Stimulated activated CD8-positive, alpha-beta memory T cell treated with anti-CD3 and anti-CD28 coated beads, Interleukin-12 subunit alpha, Interleukin-12 subunit beta, amount 100 ng/mL, for 1 hour (primary cell): ENCODE measurements at places on chromosomes 5 and 9.

GRCh38 chr5:73155271-73156222, 17.4 kb upstream of the TMEM174 start:
- no peak for DNase-seq

- no peak for DNase-seq
Measured at GRCh38 chr9:91150998-91151717, 210.6 kb downstream of the AUH start.

GRCh38 chr9:136587145-136587943, 41.5 kb upstream of the NOTCH1 start:
- no peak for DNase-seq

GRCh38 chr9:92534674-92535073, 1.1 kb downstream of the ECM2 start:
- DNase-seq = no peak

- DNase-seq = no peak
Measured at GRCh38 chr9:21174671-21175070, 8.2 kb upstream of the IFNA21 start.

DNA sequence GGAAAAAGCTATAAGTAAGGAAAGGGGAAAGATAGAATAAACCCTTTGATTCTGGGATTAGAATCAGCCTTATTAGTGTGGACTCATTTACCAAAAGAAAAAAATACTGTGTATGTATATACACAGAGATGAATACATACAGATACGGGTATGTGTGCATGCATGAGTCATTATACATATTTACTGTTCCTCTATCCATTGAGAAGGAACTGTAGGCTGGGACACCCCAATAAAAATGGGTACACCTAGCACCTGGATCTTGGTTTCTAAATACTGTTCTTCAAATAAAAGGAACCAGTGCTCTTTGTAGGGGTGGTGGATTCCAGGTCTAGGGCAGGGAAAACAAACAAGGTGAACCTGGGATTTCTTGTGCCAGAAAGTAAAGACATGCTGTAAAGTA, 48.3 kb downstream of the WHRN start:
- no peak for DNase-seq

DNA sequence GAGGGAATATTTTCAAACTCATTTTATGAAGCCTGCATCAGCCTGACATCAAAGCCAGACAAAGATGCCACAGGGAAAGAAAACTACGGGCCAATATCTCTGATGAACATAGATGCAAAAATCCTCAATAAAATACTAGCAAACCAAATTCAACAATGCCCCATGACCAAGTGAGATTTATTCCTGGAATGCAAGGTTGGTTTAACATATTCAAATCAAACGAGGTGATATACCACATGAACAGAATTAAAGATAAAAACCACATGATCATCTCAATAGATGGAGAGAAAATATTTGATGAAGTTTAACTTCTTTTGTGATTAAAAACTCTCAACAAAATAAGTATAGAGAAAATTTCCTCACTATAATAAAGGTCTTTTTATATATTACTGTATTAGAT, 792.0 kb upstream of the ZNF608 start:
- no peak for DNase-seq

GRCh38 chr5:15717001-15717400, 217.0 kb downstream of the FBXL7 start:
- no peak for DNase-seq

GRCh38 chr9:121897140-121897539, 196.0 kb downstream of the TTLL11 start:
- DNase-seq = no peak

DNA sequence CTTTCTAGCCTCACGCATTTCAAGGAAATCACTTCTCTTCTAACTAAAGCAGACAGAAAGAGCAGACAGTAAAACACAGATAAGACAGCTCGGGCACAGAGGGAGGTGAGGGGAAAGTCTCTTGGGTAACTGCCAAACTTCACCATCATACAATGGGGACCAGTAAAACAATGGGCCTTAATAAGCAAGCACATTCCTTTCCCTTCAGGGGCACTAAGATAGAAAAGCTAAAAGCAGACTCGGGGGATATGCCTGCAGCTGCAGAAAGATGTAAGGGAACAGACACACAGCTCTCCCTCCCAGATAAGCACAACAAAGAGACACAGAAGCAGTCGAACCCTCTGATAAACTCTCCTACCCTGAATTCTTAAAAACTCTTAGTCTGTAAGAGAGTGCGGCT, 15.6 kb upstream of the CKS2 start:
- DNase-seq = no peak

- DNase-seq = no peak
Measured at GRCh38 chr5:141369994-141370848, at the start of gene PCDHGB3. Gene PCDHGB3, plus strand, starts transcription at chr5:141370242. Its CDS starts 153 bp downstream, at chr5:141370395.

DNA sequence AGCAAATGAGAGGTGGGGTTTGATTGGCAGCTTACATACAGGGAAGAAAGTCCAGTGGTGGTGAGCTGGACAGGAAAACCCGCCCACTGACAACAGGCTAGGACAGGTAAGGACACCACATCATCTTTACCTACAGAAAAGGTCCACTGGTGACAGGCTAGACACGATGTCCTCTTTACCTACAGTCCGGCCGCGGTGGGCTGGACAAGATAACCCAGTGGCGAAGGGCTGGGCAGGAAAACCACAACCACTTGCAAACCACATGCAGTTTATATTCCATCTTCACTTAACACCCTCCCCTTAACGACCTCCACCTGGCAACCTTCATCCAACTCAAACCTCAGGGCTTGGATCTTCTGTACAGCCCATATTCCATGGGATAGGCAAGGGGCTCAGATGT, 5.0 kb upstream of the NIPAL4 start:
- DNase-seq = no peak

- DNase-seq = no peak
Measured at GRCh38 chr5:179251276-179251969, 93.8 kb downstream of the ADAMTS2 start.

DNA sequence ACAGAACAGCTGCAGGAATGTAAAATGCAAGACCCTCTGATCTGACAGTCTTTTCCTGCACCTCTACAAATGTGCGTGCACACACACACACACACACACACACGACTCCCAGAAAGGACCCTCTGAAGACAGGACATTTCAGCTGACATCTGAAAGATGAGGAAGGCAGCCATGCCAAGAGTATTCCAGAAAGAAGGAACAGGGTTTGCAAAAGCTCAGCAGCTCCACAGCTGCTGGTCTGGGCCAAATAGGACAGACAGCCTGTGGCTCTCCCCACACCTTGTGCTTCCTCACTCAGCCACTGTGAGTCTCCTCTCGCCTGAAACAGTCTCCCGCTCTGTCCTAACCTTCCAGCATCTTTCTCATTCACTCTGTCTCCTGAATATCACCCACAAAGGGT, 189.0 kb downstream of the PALM2AKAP2 start:
- no peak for DNase-seq

DNA sequence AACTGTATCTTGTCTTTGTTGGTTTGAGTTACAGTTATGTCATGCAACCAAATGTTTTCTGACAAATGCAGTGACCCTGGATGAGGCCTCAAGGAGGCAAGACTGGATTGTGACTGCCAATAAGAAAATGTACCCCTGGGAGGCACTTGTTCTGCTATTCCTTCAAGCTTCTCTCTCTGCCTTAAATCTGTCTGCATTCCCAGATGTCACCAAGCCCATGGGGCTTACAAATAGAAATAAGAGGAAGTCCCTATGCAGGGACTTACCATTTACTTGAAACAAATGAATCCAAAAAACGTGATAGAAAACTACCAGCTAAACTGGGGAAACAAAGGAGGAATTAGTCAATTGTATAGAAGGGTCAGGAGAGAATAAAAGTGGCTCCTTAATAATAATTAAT, 8.2 kb upstream of the PARP8 start:
- no peak for DNase-seq

DNA sequence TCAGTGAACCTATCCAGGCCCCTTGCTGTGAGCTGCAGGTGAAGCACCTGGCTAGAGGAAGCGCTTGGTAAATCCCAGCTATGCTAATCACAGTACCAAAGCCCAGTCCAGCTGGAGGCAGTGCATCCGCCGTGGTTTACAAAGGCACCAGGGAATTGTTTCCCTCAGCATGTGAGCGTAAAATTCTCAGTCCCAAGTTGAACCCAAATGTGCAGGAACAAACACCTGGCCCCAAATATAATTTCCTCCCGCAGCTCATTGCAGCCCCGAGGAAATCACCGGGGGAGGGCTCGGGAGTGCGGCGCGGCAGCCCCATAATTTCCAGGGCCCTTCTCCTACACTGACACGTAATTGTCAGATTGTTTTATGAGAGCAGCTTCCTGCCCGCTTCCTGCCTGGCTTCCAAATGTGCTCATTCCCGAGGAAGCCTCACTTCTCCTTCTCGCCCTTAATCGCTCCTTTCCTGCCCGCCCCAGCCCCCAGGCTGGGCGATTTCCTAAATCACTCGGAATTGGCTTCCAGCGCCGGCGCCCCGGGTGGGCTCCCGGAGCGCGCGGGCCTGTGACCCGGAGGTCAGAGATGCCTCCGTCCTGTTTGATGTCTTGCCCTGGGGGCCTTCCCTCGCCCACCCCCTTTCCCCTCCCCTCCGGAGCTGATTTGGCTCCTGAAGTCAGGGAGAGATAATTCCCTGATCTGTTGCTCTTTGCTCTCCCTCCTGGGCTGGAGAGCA, 134.4 kb downstream of the FGF1 start:
- no peak for DNase-seq

GRCh38 chr9:109922617-109923470, 142.8 kb downstream of the PALM2AKAP2 start:
- DNase-seq = no peak

DNA sequence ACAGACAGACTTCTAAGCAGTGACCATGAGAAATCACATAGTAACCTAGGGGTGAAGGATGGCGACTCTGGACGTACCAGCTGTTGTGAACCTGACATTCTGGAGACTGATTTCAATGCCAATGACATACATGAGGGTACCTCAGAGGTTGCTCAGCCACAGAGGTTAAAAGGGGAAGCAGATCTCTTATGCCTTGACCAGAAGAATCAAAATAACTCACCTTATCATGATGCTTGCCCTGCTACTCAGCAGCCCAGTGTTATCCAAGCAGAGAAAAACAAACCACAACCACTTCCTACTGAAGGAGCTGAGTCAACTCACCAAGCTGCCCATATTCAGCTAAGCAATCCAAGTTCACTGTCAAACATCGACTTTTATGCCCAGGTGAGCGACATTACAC, 38.0 kb upstream of the CCDC152 start:
- DNase-seq = no peak

GRCh38 chr5:160181965-160182622, 47.2 kb upstream of the FABP6 start:
- DNase-seq = no peak

DNA sequence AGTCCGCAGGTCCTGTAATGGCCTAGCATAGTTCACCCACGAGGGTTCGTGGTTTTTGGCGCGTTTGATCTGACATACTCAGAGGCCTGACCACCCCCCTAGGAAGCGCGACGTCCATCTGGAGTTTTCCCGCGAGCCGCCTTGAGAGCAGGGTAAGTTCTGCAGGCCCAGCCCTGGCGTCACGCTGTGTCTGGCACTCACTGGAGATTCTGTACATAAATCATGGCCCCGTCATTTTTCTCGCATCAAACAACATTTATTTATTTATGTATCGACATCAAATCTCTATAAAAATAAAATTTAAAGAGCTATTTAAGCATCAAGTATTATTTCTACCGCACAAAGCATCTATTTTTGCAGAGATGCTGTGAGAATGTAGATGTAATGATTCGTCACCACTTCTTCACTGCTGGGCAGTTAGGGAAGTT, 437 bp upstream of the TRIM41 start:
- DNase-seq = no peak

- DNase-seq = no peak
Measured at GRCh38 chr5:28574606-28575005, 1536.2 kb upstream of the CDH9 start.

- DNase-seq = no peak
Measured at GRCh38 chr9:79382044-79382443, 189.7 kb upstream of the TLE4 start.
